HT1080 (cell line): ENCODE measurements at places on chromosomes 2 and 18.

DNA sequence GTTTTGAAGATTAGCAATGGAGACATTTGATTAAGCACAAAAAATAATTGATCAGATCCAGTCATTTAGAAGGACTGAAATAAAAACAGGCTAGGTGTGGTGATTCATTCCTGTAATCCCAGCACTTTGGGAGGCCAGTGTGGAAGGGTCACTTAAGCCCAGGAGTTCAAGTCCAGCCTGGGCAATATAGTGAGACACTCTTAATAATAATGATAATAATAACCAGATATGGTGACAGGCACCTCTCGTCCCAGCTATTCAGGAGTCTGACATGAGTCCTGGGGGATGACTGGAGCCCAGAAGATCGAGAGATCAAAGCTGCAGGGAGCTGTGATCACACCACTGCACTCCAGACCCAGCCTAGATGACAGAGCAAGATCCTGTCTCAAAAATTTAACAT, 3.5 kb upstream of the FN1 start:
- no peak for DNase-seq

- DNase-seq = peak; percentile 78
Observed at GRCh38 chr2:235467588-235467987, 26.3 kb upstream of the AGAP1 start.

GRCh38 chr18:44958455-44958854, 277.8 kb downstream of the SETBP1 start:
- peak; percentile 54 for DNase-seq

- no peak for DNase-seq
Observed at GRCh38 chr18:24543086-24543794, 82.8 kb downstream of the HRH4 start.

GRCh38 chr2:75053484-75054112, 95.2 kb downstream of the POLE4 start:
- no peak for DNase-seq

- peak; percentile 2 for DNase-seq
Observed at GRCh38 chr18:44195394-44196140, 485.1 kb upstream of the SETBP1 start.
